ENCODE measurements at places on chromosomes 2 and 18. TPM values are rescaled to one million over a fixed set of nuclear protein-coding genes. Genes with fewer than 3 reads are reported as not detected.
A peak's percentile ranks its signal among the peaks of the same experiment; 100 is the strongest.

DNA sequence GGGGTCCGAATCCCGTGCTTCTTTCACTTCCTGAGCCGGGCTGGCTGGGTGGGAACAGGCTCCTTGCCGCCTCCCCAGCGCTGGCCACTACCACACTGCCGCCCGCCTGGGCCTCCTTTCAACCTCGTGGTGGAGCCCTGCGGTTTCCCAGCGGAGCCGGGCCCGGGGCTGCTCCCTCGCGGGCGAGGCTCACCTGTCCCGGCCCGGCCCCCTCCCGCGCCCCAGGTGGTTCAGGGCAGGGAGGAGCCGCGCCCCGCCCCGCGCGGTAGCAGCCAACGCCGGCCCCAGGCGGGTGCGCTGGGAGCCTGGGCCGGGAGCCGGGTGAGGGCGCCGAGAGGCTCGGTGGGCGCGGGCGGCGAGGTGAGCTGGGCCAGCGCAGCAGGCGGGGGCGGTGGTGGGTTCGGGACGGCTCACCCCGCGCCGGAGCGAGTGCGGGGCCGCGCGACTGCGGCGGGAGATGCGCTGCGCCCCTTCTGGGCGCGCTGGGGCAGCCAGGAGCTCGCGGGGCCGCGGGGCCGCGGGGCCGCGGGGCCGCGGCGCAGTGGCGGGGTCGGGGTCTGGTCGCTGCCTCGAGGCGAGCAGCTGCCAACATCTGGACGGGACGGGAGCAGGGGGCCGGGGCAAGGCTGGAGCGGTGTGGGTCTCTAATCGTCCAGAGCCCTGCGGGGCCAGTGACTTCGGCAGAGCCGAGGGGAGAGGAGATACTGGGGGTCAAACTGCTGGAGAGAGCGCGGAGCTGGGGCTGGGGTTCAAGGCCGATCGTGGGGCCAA, at the start of gene LYPD6B:
Gene LYPD6B (plus strand): TSS at position 258 of the 771 bp plus-strand sequence. CDS start 92,250 bp downstream, outside the sequence.
- peak; percentile 9 for DNase-seq

Gene TRABD2A
- total RNA-seq, result 61.7 TPM

DNA sequence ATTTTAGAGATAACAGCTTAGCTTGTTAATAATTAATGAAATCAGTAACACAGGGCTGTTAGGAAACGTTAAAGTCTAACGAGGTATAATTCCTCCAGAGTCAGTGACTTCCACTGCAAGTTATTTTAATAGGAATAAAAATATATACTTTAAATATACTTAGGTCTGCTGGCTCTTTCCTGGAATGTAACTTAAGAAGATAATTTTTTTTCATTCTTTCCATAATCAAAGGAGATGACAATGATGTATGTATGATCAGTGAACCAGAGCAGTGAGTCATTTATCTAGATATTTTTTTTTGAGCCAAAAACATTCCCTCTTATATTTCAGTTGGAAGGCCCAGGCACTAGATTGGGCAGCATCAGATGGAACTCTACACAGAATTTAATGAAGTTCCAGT, 104.2 kb upstream of the LYPD1 start:
- no peak for DNase-seq

- peak; percentile 5 for DNase-seq
Measured at GRCh38 chr2:137947728-137948336, 16.4 kb upstream of the HNMT start.

DNA sequence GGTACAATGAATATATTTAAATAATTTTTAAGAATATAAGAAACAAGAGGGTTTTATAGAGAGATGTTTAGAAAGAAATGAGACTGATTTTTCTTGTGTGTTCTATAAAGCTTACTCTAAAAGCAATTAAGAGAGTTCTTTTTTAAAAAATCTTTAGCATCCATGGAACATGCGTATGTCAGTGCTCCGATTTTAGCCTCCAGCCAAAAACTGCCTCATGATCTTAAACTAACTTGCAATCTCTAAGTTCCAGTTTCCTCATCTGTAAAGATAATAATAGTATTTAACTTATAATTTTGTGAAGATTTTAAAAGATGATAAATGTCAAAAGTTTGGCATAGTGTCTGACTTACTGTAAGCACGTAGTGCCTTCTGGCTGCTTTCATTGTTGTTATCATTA, 448.7 kb downstream of the EPHA4 start:
- no peak for DNase-seq

DNA sequence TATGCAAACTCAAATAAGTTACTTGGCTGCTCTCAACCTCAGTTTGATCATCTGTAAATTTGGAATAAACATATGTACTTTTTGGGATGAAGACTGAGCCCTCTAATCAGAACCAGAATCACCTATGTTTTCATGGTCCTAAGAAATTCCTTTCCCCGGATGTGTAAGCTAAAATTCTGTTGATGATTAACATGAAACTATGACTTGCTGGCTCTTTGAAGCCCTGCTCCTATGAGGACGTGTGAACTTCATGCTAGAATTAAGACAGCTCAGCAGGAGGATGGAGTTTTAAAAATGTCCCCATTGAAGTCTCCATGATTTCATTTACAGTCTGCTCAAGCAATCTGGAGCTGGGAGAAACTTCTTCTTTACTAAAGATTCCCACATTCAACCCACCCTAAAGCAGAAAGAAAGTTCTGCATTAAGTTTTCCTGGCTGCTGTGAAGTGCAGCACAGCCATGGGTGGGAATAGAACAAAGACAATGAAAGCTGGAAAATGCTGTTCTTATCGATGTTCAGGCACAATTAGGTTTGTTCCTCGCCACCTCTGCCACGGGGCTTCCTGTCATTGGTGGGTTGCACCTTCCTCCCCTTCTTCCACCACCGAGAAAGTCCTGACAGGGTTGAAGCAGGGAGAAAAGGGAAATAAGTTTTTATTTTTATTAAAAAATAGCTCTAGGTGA, 50.9 kb downstream of the ADCYAP1 start:
- no peak for DNase-seq

GRCh38 chr2:121944072-121944831, 188.8 kb downstream of the TSN start:
- DNase-seq, result no peak

DNA sequence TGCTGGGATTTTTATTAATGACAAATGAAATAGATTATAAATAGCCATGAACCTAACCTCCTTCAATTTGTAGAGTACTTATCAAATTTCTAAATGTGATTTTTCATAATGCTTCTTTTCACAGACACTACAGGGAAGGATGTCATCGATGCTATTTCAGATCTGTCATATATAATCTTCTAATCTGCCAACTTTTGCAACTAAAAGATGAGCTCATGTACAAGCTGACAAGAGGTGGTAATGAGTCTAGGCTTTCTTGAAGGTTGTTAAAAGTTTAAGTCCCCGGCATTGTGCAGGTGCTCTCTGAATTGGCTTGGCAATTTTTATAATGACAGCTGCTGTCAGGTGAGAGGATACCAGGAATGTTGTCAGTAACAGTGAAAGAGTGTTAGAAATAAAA, 320.4 kb downstream of the LRRTM4 start:
- no peak for DNase-seq

Gene MDH1B
- 1.1 TPM for total RNA-seq

- DNase-seq, result no peak
Measured at GRCh38 chr18:35022426-35023001, 18.7 kb upstream of the MAPRE2 start.

- DNase-seq, result no peak
Measured at GRCh38 chr2:42846026-42846425, 53.6 kb upstream of the HAAO start.

- DNase-seq, result no peak
Measured at GRCh38 chr2:16870491-16871076, 204.9 kb upstream of the CYRIA start.

Gene MGAT4A
- total RNA-seq, result 49.3 TPM

Gene DPP4
- total RNA-seq, result 22.4 TPM

Gene REG3G
- not detected for total RNA-seq

DNA sequence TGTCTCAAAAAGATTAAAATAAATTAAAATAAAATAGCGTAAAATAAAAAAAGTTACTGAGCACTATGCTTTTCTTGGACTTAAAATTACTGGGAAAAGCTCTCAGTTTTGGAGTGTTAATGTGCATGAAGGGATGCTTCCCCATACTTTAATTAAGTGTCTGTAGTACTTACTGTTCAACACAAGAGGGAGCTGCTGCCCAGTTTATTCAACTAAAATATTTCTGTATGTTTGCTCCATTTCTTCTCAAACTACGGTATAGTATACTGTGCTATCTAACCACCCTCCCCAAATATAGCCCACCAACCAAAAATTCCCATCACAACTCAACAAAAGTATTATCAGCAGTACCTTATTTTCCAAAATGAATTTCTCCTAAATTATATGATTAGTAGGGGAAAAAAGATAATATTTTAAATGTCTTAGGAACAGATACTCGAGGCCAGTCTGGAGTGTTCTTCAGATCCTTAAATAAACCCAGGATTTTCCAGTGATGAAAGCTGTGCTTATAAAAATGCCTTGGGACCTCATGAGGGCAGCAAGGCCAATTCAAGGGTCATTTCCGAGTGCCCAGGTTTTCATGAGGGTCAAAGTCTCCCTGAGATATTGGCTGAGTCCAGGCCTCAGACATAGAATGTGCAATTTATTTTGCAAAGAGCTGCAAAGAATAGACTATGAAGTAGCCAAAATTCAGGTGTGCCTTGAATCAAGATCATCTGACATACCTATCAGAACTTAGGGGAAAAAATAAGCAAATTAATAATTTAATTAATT, 64.1 kb downstream of the CHRNA1 start:
- no peak for DNase-seq

- DNase-seq, result no peak
Measured at GRCh38 chr2:55164534-55165480, 67.3 kb downstream of the CLHC1 start.

GRCh38 chr2:36146765-36147164, 208.8 kb upstream of the CRIM1 start:
- DNase-seq, result no peak

DNA sequence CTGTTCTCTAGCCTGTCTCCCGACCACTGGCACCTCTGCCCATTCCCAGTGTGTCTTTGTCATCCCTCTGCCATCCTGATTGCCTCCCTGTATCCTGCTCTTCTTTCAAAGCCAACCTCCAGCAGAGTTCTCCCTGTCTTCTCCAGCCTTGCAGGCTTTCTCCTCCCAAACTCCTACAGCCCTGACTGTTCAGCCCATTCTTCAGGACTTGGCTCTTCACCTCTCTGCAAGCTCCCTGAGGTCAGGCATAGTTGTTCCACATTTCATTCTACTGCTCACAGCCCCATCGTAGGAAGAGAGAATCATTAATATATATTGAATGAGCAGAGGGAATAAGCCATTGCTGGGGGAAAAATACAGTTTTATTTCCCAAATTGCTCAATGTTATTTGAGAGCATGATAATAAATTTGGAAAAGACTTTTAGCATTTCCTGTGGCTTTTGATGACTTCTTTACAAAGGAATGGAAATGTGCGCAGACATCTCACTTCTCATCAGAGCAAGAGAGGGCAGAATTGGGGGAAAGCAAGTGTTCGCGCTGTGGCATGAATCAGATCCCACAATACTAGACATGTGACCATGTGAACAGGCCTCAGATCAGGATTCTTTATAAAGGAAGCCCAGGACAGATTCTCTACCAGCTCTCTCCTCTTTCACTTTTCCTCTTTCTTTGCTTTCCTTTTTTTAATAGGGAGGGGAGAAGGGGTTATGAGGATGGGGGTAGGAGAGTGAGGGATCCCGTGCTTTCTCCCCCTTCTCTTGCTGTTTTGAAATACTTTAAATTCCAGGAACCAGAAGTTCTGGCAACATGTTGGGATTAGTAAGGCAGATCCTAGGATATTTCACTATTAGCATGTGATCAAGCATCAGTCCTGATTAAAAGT, 37.4 kb downstream of the EPAS1 start:
- no peak for DNase-seq

- DNase-seq, result no peak
Measured at GRCh38 chr18:46497129-46497528, 159.9 kb downstream of the LOXHD1 start.

GRCh38 chr2:45728458-45728942, 77.0 kb downstream of the PRKCE start:
- DNase-seq, result no peak

- peak; percentile 18 for DNase-seq
Measured at GRCh38 chr2:153519257-153519875, 40.8 kb upstream of the RPRM start.

- no peak for DNase-seq
Measured at GRCh38 chr2:19885791-19886190, 16.0 kb downstream of the TTC32 start.

DNA sequence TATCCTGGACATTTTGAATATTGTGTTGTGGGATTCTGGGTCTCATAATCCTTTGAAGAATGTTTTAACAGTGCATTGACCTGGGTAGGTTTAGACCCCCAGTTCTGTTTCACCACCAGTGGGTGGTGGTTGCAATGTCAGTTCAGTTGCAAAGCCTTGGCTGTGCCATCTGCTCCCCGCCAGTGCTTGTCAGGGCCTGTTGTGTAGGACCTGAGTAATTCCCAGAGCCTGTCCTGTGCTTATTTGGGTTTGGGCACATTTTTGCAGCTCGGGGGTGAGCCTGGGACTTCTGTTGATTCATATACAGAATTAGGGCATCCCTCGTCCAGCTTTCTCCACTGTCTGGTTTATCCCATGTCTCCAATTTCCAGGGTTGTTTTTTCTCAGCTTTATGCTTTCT, 24.8 kb downstream of the ATP9B start:
- DNase-seq, result no peak

Gene MYL12A
- 321 TPM for total RNA-seq
